ENCODE measurements at places on chromosomes 5 and 9.

DNA sequence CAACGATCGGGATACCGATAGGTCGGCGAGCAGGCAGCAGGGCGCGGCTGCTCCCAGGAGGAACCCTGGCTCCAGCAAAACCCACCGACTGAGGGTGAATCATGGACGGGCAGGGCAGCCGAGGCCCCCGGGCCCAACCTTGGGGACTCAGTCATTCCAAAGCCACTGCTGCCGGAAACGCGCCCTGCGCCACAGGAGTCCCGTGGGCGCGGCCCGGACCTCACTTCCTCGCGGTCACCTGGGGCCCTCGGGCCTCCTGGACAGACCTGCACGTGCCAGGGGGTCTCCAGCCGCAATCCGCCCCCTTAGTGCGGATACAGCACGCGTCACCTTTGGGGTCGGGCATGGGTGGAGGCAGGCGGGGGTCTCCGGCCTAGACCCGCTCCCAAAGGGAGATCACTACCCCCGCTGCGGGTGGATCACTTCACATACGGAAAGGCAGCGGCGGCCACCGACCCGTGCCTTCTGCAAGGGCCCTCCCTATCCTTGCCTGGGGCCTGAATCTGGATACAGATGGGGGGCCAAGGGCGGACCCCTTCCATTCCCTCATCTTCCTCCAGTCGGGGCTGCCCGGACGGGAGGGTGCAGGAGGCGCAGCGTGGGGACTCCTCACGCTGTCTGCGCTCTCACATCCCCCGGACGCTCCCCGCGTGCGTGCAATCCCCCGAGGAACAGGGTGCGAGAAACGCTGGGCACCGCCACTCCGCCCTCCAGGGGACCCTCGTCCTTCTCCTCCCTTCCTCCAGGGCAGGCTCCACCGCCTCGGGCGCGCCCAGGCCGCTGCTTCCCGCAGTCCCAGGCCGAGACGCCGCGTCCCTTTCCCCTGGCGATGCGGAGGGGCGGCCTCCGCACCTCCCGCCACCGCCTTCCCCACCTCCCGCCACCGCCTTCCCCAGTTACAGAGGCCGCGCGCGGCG is 586 bp downstream of the TXN start:
- peak; percentile 21 for DNase-seq

- no peak for DNase-seq
Measured at GRCh38 chr5:5141625-5142525, 1.7 kb downstream of the ADAMTS16 start.

GRCh38 chr5:135235551-135236227 is 163.3 kb downstream of the MACROH2A1 start:
- DNase-seq: no peak

GRCh38 chr5:121937762-121938161 is 24.0 kb upstream of the SRFBP1 start:
- no peak for DNase-seq

DNA sequence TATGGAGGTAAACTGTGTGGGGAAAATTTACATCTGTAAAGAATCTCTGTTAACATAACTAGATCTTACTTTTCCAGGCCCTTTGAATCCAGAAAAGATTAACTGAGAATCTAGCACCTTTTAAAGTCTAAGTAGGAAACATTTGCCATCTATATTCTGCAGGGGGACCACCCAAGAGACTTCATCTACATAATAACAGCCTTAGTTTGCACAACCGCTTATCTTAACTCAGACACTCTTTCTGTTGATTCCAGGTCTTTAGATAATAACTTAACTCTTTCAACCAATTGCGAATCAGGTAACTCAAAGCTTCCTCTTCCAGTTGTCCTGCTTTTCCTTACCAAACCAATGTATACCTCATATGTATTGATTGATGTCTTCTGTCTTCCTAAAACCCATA is 53.4 kb downstream of the GDNF start:
- no peak for DNase-seq

DNA sequence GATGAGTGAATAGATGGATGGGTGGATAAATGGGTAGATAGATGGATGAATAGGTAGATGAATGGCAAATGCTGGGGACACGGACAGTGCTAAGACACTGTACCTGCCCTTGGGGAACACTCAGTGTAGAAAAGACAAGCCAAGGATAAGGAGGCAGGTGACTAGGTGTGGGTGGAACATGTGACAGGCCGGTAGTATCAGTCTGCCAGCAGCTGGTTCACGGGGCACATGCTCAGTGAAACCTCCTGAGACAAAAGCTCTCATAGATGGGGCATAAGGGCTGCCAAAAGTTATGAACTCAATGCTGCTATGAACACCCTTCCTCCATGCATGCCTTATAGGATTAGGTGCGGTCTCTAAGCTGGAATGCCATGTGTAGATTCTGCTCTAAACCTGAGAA is 71.0 kb downstream of the C5orf15 start:
- no peak for DNase-seq

GRCh38 chr5:132067941-132068808 is 5.4 kb upstream of the CSF2 start:
- DNase-seq: no peak

DNA sequence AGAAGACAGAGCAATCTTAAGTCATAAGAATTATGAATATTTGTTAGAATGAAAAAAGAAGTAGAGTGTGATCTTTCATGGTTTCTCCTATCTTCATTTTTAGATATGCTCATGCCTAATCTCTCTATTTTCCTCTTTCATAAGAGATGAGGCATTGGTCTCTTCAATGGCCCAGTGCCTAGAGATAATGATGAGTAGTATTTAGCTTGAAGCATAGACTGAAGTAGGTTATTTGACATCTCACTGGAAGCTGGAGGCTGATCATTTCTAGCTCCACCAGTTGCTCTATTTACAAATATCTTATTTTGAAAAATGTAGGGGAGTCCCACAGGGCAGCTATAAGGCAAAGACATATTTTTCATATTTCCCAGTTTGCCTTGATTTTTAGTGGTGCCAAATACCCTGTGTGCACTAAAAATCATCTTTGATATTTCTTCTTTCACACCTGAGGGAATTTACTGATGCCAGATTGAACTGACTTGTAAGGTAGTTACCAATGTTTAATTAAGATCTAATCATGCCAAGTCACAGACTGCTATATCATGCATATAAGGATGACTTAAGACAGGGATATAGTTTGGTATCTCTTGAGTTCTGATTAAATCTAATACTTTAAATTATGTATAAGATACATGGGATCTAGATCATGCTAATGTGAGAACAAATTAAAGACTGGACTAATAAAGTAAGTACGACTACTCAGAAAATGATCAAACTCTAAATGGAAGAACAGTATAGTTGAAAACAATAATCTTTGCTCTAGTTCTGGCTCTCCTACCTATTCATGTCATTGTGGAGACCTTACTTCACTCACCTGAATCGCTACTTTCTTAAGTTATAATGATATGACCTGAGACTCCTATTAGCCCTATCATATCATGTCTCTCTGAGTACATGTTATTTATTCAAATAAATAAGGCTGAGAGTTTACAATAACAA is 108.2 kb upstream of the IFNE start:
- DNase-seq: no peak

DNA sequence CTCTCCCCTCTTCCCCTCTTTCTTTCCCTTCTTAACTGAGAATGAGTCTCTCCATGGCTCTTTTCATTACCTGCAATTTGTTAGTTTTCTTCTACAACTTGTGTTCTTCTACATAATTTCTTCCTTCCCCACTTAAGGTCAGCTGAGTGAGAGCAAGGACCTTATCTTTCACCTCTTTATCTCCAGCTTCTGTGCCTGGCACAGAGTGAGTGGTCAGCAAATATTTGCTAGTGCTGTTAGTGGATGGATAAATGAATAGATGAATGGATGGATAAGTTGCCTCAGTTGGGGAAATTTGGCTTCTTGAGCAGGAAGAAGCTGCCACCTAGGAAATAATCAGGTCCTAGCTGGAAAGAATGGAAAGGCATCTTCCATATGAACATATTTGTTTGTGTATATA is 44.6 kb upstream of the PPARGC1B start:
- DNase-seq: no peak

DNA sequence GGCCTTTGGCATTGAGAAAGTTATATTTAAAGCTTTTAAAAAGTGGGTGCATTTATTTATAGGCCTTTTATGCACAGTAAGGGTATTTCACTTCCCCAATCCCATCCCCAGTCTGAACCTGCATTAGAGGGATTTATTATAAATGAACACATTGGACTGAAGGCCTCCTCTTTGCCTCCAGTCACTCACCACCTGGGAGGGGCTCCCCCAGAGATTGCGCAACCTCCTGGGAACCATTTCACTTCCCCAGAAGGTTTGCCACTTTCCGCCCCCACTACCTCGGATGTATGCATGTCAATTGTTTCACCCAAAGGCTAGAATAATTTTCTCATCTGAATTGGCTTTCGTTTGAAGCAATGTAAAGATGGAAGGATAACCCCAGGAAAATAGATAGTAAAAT is 29.8 kb upstream of the VCAN start:
- no peak for DNase-seq

DNA sequence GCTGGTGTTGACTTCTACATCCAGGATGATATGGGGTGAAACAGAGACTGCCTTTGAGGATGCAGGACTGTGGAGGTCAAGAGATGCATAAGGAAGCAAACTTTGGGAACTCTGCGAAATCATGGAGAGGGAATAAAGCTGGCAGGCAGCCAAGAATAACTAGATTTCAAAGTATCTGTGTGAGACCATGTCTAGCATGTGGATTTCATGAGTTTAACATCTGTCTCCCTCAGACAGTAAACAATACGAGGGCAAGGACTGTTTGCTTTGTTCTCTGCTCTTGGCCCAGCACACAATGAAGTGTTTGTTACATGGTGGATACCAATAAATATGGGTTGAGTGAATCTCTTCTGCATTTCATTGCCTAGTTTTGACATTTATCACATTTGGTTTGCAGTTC is 71.3 kb downstream of the RASEF start:
- no peak for DNase-seq

- no peak for DNase-seq
Measured at GRCh38 chr5:128213340-128213739, 129.8 kb downstream of the SLC12A2 start.

DNA sequence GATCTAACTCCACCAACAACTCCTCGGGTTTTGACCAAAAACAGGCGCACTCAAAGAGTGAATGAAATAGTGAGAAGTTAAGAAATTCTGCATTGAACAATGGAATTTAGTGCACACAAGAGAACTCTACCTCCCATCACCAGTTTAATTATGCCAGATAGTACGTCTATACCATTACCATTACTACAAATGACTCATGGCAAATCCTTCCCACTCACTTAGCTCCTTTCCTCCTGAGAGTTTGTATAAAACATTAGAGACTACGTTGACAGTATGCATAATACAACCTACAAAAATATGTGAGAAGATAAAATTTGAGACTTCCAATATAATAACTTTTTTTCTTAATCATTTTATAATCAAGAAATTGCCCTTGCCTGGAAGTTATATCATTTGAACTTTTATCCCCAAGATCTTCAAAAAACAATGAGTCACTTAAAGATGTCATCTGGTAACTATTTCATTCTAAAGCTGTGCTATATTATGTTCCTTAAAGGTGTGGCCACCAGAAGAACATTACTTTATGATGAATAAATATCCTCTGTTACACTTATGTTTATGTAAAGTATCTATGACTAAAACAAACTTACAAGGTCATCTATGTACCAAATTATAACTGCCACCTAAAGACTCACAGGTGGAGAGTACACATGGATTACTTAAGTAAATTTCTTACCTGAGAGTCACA is 297.9 kb upstream of the PTGER4 start:
- DNase-seq: no peak

DNA sequence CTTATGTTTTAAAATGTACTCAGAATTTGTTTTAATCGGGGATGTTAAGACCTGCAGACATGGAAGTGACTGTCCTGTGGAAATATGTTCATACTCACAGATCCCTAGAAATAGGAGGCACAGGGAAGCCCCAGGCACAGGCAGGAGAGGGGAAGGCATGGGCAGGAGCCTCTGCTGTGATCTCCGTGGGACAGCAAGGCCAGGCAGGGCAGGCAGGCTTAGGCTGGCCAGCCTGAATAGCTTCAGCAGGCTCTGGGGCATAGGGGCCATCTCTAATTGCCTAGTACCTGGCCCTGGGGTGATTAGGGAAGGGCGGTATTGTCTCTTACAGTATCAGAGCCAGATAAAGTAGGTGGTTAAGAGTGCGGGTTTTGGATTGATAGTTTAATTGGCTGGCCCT is 59.8 kb upstream of the PLEKHG4B start:
- no peak for DNase-seq

DNA sequence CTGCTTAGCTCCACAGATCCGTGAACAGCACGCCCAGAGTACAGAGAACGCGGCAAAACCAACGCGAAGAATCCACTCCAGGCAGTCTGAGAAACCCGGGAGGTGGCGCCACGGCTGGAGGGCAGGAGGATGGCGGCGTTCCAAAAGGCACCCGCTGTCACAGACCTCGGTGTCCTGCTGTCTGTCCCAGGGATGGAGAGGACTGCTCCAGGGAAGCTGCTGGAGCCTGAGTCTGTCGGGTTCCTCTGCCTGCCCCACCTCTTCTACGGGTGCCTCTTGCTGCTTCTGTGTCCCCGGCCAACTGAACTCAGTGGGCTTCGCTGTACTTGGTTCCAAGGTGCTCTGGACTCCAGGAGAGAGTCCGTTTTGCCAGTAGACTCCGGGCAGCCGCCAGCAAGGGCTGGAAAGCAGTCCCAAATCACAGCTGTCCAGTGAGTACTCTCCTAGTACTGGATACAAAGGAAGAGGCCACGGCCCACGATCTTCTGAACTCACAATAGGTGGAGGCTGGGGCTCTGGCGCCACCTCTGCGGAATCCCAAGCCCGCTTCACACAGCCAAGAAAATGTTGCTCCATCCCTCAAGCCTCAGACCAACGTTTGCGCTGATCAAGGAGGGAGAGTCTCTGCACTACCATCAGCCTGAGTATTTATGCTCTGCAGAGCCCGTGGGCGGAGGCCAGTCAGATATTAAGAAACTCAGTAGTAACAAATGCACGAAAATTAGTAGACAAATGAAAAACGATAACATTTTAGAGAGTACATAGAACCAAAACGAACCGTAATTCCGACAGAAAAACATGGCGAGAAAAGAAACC is 440 bp downstream of the ANXA2R start:
- no peak for DNase-seq

DNA sequence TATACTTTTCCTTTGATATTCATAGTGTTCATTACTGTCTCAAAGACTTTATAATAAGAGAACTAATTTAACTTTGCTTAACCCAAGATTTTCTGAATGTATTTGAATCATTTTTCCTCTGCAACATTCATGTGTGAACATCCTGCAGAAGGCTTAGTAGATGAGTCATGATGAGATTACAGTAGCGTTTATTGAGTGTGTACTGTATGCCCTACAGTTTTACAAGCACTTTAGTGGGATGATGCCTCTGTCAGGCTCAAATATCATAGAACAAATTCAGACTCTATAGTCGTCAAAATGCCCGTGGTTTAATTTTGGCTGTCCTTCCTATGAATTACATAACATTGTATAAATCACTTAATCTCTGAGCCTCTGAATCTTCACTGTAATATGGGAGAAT is 41.2 kb downstream of the FYB1 start:
- DNase-seq: no peak

- DNase-seq: no peak
Measured at GRCh38 chr5:169706758-169707450, 69.8 kb downstream of the DOCK2 start.

- no peak for DNase-seq
Measured at GRCh38 chr9:91162311-91162710, 199.4 kb downstream of the AUH start.

GRCh38 chr9:130539420-130540223 is 39.8 kb upstream of the FUBP3 start:
- DNase-seq: no peak

GRCh38 chr5:85143138-85143537 is 758.5 kb upstream of the EDIL3 start:
- no peak for DNase-seq

All from GM12891 (cell line).